ENCODE measurements at places on chromosomes 4 and X. TPM values are rescaled to one million over a fixed set of nuclear protein-coding genes. Genes with fewer than 3 reads are reported as not detected.
A peak's percentile ranks its signal among the peaks of the same experiment; 100 is the strongest.

GRCh38 chr4:119783189-119783983 is 154.8 kb upstream of the PDE5A start:
- no peak overlapping the region for H3K4me3 ChIP-seq
- peaks cover 5% of the 10 kb centered on the region for H3K27me3 ChIP-seq
- H3K36me3 ChIP-seq, result no peaks in the 10 kb centered on the region
- H3K4me1 ChIP-seq, result no peaks in the 10 kb centered on the region
- no peak for DNase-seq
- no peak overlapping the region for H3K27ac ChIP-seq

DNA sequence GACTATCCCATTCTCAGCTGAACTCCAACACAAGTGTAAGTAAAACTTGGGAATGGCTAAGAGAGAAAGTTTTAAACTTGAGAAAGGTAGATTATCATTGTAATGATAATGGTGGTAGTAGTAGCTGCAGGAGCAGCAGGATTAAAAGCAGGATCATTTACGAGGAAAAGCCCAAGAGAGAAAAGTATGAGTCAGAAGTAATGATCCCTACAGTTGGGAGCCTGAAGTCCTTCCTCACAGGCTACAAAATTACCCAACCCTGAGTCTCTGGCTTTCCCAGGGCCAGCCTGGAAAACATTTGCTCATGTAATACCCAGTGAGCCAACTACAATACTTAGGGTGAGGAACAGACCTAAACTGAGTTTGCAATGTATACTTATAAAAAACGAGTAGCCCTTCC is 4.4 kb upstream of the PRDM8 start:
- DNase-seq, result no peak
- no peak overlapping the region for H3K27ac ChIP-seq
- H3K4me3 ChIP-seq, result no peak overlapping the region
- peaks cover 99% of the 10 kb centered on the region for H3K27me3 ChIP-seq

- no peaks in the 10 kb centered on the region for H3K36me3 ChIP-seq
- DNase-seq, result peak; percentile 87
- peak overlapping the region; percentile 38 for H3K4me3 ChIP-seq
- no peaks in the 10 kb centered on the region for H3K27me3 ChIP-seq
Observed at GRCh38 chrX:22686138-22686541, 313.6 kb upstream of the DDX53 start.

- peak overlapping the region; percentile 80 for H3K4me3 ChIP-seq
- no peaks in the 10 kb centered on the region for H3K36me3 ChIP-seq
- DNase-seq, result peak; percentile 85
- H3K27me3 ChIP-seq, result no peaks in the 10 kb centered on the region
Observed at GRCh38 chrX:74420196-74421035, 877 bp upstream of the SLC16A2 start.

DNA sequence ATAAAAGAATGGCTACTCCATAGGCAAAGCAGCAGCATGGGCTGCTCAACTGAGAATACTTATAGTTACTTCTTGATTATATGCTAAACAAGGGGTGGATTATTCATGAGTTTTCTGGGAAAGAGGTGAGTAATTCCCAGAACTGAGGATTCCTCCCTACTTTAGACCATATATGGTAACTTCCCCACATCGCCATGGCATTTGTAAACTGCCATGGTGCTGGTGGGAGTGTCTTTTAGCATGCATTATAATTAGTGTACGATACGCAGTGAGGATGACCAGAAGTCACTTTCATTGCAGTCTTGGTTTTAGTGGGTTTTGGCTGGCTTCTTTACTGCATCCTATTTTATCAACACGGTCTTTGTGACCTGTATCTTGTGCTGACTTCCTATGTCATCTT is 141.5 kb downstream of the MAGEB17 start:
- H3K4me1 ChIP-seq, result peaks cover 4% of the 10 kb centered on the region
- no peak overlapping the region for H3K27ac ChIP-seq
- H3K27me3 ChIP-seq, result no peaks in the 10 kb centered on the region
- H3K36me3 ChIP-seq, result no peaks in the 10 kb centered on the region

- no peak for DNase-seq
- peaks cover 7% of the 10 kb centered on the region for H3K4me1 ChIP-seq
- H3K4me3 ChIP-seq, result no peak overlapping the region
- H3K36me3 ChIP-seq, result no peaks in the 10 kb centered on the region
Observed at GRCh38 chr4:967113-968104, 6.0 kb downstream of the DGKQ start.

GRCh38 chrX:15207384-15207783 is 62.5 kb downstream of the ASB9 start:
- H3K36me3 ChIP-seq, result no peaks in the 10 kb centered on the region
- H3K27me3 ChIP-seq, result no peaks in the 10 kb centered on the region
- H3K4me1 ChIP-seq, result no peaks in the 10 kb centered on the region
- no peak overlapping the region for H3K27ac ChIP-seq

GRCh38 chr4:69524706-69525105 is 29.0 kb upstream of the UGT2B4 start:
- no peak for DNase-seq
- H3K4me1 ChIP-seq, result no peaks in the 10 kb centered on the region
- H3K27ac ChIP-seq, result no peak overlapping the region
- H3K4me3 ChIP-seq, result no peak overlapping the region
- peaks cover 6% of the 10 kb centered on the region for H3K27me3 ChIP-seq

- DNase-seq, result no peak
- peak overlapping the region; percentile 38 for H3K4me3 ChIP-seq
- H3K36me3 ChIP-seq, result no peaks in the 10 kb centered on the region
- H3K4me1 ChIP-seq, result peaks cover 15% of the 10 kb centered on the region
- no peak overlapping the region for H3K27ac ChIP-seq
Observed at GRCh38 chr4:174713181-174713580, 115.9 kb downstream of the GLRA3 start.

- H3K27me3 ChIP-seq, result no peaks in the 10 kb centered on the region
- peaks cover 61% of the 10 kb centered on the region for H3K4me1 ChIP-seq
- H3K4me3 ChIP-seq, result no peak overlapping the region
- no peak for DNase-seq
Observed at GRCh38 chr4:23934223-23934622, 44.4 kb upstream of the PPARGC1A start.

- DNase-seq, result no peak
- H3K4me3 ChIP-seq, result no peak overlapping the region
- peaks cover 55% of the 10 kb centered on the region for H3K27me3 ChIP-seq
- no peak overlapping the region for H3K27ac ChIP-seq
- H3K36me3 ChIP-seq, result no peaks in the 10 kb centered on the region
Observed at GRCh38 chr4:55742655-55743202, 76.9 kb upstream of the EXOC1L start.

DNA sequence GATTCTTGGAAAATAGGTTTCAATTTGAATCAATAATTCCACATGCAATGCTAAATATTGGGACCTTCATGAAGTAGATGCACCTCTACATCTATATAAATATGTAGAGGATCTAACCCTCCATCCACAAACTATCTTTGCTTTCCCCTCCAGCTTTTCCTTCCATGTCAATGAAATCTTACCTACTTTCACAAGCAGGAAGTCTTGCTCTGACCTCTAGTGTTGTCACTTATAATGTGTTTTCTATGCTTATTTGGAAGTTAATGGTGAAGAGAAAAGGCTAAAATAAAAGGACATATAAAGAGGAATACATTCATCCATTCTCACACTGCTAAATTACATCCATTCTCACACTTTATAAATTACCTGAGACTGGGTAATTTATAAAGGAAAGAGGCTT is 472.7 kb upstream of the DIAPH2 start:
- DNase-seq, result no peak
- no peak overlapping the region for H3K27ac ChIP-seq
- no peaks in the 10 kb centered on the region for H3K27me3 ChIP-seq
- no peak overlapping the region for H3K4me3 ChIP-seq

GRCh38 chr4:136687118-136687517 is 845.2 kb downstream of the PCDH18 start:
- no peaks in the 10 kb centered on the region for H3K36me3 ChIP-seq
- no peak overlapping the region for H3K27ac ChIP-seq
- H3K4me3 ChIP-seq, result no peak overlapping the region
- DNase-seq, result no peak

GRCh38 chr4:98643755-98644154 is 14.7 kb downstream of the TSPAN5 start:
- H3K27ac ChIP-seq, result peak overlapping the region; percentile 53
- H3K27me3 ChIP-seq, result no peaks in the 10 kb centered on the region
- H3K4me3 ChIP-seq, result no peak overlapping the region
- peaks cover 82% of the 10 kb centered on the region for H3K4me1 ChIP-seq
- no peaks in the 10 kb centered on the region for H3K36me3 ChIP-seq

DNA sequence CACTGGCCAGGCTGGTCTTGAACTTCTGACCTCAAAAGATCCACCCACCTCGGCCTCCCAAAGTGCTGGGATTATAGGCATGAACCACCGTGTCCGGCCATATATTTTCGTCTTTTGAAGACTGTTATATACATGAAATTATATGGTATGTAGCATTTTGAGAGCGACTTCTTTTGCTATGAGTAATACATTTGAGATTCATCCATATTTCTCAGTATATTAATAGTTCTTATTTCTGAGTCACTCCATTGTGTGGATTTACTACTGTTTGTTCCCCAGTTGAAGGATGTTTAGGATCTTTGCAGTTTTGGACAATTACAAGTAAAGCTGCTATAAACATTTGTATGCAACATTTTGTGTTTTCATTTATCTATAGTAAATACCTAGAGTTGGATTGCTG is 34.9 kb downstream of the GNL3L start:
- H3K36me3 ChIP-seq, result peaks cover 23% of the 10 kb centered on the region
- H3K27ac ChIP-seq, result no peak overlapping the region
- H3K4me3 ChIP-seq, result no peak overlapping the region
- H3K4me1 ChIP-seq, result no peaks in the 10 kb centered on the region

DNA sequence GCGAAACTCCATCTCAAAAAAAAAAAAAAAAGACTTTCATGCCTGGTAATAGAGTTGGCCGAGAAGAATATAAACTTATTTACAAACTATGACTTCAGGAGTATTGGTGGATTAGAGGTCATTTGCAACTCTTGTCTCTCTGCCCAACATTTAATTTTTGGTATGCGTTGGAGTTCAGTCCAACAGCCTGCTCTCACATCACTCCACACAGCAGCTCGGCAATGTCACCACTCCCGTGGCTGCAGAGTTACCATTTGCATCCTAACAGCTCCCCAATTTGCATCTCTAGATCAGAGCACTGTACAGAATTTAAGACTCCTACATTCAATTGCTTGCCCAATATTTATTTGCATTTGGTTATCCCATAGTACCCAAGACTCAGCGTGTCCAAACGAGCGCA is 40.9 kb upstream of the AP1AR start:
- H3K27ac ChIP-seq, result no peak overlapping the region
- H3K27me3 ChIP-seq, result no peaks in the 10 kb centered on the region
- no peak for DNase-seq
- H3K4me1 ChIP-seq, result no peaks in the 10 kb centered on the region
- no peaks in the 10 kb centered on the region for H3K36me3 ChIP-seq

- no peak overlapping the region for H3K4me3 ChIP-seq
- peaks cover 40% of the 10 kb centered on the region for H3K36me3 ChIP-seq
- H3K27ac ChIP-seq, result no peak overlapping the region
- H3K4me1 ChIP-seq, result no peaks in the 10 kb centered on the region
- no peaks in the 10 kb centered on the region for H3K27me3 ChIP-seq
Observed at GRCh38 chr4:51885363-51885762, 42.4 kb downstream of the DCUN1D4 start.

DNA sequence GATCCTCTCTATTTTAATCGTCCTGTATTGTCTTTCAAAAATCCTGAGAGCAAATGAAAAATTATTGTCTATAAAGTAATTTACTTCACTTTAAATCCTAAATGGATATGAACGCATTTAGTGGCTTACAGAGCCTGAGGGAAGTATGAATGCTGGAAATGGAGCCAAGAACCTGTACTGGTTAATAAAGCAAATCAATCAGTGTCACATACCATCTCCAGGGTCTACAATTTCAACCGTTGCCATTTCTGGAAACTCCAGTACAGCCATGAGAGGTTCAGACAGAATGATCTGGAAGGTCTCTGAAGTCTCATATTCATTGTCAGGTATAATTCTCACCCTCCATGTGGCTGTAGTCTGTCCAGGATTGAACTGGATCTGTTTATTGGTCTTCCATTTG is 76.6 kb downstream of the FREM3 start:
- H3K27me3 ChIP-seq, result peaks cover 17% of the 10 kb centered on the region
- no peak for DNase-seq
- no peak overlapping the region for H3K4me3 ChIP-seq
- H3K36me3 ChIP-seq, result no peaks in the 10 kb centered on the region

GRCh38 chrX:46913667-46914066 is 1.4 kb downstream of the JADE3 start:
- H3K27me3 ChIP-seq, result peaks cover 4% of the 10 kb centered on the region
- H3K4me1 ChIP-seq, result peaks cover 9% of the 10 kb centered on the region
- H3K27ac ChIP-seq, result peak overlapping the region; percentile 55
- DNase-seq, result no peak
- peak overlapping the region; percentile 84 for H3K4me3 ChIP-seq

GRCh38 chrX:108267557-108267956 is 170.7 kb downstream of the COL4A6 start:
- no peak for DNase-seq
- no peaks in the 10 kb centered on the region for H3K36me3 ChIP-seq
- H3K4me3 ChIP-seq, result no peak overlapping the region
- H3K27me3 ChIP-seq, result no peaks in the 10 kb centered on the region

- no peak overlapping the region for H3K27ac ChIP-seq
- no peak overlapping the region for H3K4me3 ChIP-seq
- H3K36me3 ChIP-seq, result no peaks in the 10 kb centered on the region
Observed at GRCh38 chrX:39613997-39614679, 483.6 kb downstream of the BCOR start.

DNA sequence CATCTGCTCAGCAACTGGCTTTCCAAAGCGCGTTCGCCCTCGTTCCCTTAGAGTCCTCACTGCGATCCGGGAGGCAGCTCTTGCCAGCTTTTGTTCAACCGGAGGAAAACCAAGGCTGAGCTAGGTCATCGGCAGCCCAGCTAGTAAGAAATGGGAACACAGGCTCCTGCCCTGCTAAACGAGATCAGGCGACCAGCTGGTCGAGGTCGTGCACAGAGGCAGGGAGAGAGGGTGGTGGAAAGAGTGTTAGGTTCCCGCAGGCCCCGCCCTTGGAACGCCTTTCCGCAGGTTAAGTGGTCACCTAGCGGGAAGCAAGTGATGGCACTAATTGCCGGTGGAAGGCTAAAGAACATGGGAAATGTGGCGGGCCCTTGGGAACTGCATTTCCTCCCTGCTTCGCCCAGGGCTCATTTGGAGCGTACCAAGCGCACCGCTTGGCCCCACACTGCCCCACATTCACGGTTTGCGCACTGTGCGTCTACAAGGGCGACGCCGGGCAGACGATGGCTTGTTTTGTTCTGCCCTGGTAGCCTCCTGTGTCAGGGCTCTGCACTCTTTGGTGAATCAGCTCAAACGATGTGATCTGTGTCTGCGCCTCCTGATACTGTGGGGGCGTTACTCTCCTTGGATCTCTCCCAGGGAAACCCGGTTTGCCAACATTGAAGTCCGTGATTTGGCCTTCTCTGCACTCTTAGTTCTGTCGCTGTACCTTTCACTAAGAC is 7.2 kb upstream of the PRDM8 start:
- H3K27me3 ChIP-seq, result peaks cover 99% of the 10 kb centered on the region
- peak overlapping the region; percentile 46 for H3K4me3 ChIP-seq
- H3K36me3 ChIP-seq, result no peaks in the 10 kb centered on the region
- no peak overlapping the region for H3K27ac ChIP-seq

ACE2 gene
- not detected for total RNA-seq

ZNF182 gene
- 5.4 TPM for total RNA-seq

GRIA3 gene
- total RNA-seq, result not detected

DCAF4L1 gene
- not detected for total RNA-seq

SPP1 gene
- total RNA-seq, result 6.5 TPM

GBA3 gene
- total RNA-seq, result not detected

HMGN5 gene
- total RNA-seq, result 2.7 TPM

MAGEA11 gene
- not detected for total RNA-seq

FABP2 gene
- not detected for total RNA-seq
